Activated T-cell treated with anti-CD3 and anti-CD28 coated beads, Interleukin-2, amount 50 U/mL, for 72 hours (primary cell): ENCODE measurements at places on chromosomes 5 and 9. TPM values are rescaled to one million over a fixed set of nuclear protein-coding genes. Genes with fewer than 3 reads are reported as not detected.

BAAT gene
- total RNA-seq = 0.19 TPM

PCDHGA9 gene
- 0.10 TPM for total RNA-seq

SLC45A2 gene
- total RNA-seq = not detected

MYOZ3 gene
- not detected for total RNA-seq

FST gene
- 1.1 TPM for total RNA-seq

RNF180 gene
- total RNA-seq = not detected

ACTL7A gene
- not detected for total RNA-seq

TXNDC8 gene
- not detected for total RNA-seq

PHYHD1 gene
- total RNA-seq = 1.9 TPM

C7 gene
- total RNA-seq = not detected

PURA gene
- 11.9 TPM for total RNA-seq

LIX1 gene
- total RNA-seq = not detected

TAF11L10 gene
- not detected for total RNA-seq

ARAP3 gene
- total RNA-seq = 4.1 TPM

C1QTNF3 gene
- total RNA-seq = 2.8 TPM

PCDHB2 gene
- total RNA-seq = not detected

SH3RF2 gene
- 0.53 TPM for total RNA-seq

MELK gene
- 47.4 TPM for total RNA-seq

CSF2 gene
- 31.1 TPM for total RNA-seq

BRINP1 gene
- not detected for total RNA-seq

DMRT3 gene
- not detected for total RNA-seq

MLLT3 gene
- total RNA-seq = 40.0 TPM

TGFBI gene
- total RNA-seq = not detected

KYAT1 gene
- total RNA-seq = 8.8 TPM

ACTBL2 gene
- total RNA-seq = not detected

PPWD1 gene
- total RNA-seq = 58.1 TPM

S100Z gene
- total RNA-seq = 1.7 TPM

TAF11L12 gene
- total RNA-seq = not detected

ESM1 gene
- not detected for total RNA-seq
